Stimulated activated CD4-positive, alpha-beta T cell treated with anti-CD3 and anti-CD28 coated beads, TNF-alpha, amount 100 ng/mL, for 4 hours (primary cell): ENCODE measurements at places on chromosomes 7 and 10.
A peak's percentile ranks its signal among the peaks of the same experiment; 100 is the strongest.

- DNase-seq, result no peak
These were observed at the start of gene RAMP3 for GRCh38 chr7:45157653-45158401. TSS of gene RAMP3 (plus strand) at chr7:45157791. CDS start at chr7:45157829, 38 bp downstream.

- DNase-seq, result no peak
These were observed 60.9 kb downstream of the SPOCK2 start for GRCh38 chr10:72027498-72027897.

- DNase-seq, result no peak
These were observed 12.7 kb upstream of the PDLIM1 start for GRCh38 chr10:95303535-95303934.

- no peak for DNase-seq
These were observed 10.7 kb downstream of the CCDC6 start for GRCh38 chr10:59895629-59896116.

- DNase-seq, result no peak
These were observed 99.5 kb downstream of the ELFN1 start for GRCh38 chr7:1769286-1770200.

GRCh38 chr10:107687701-107688100 is 523.2 kb upstream of the SORCS1 start:
- DNase-seq, result no peak

DNA sequence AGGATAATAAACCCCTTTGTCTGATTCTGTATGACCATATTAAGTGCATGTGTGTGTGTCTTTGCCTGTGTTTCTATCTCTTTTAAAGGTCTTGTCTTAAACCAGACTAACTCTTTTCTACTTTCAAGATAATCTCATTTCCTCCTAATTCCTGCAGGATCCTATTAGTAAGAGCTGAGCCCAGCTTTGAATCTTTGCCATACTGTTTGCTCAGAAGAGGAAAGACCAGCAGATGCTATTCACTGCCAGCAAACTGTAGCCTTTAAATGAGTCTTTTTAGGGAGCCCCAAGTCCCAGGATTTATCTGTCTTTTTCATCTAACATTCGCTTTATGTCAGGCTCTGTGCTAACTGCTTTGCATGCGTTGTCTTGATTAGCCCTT is 2.9 kb downstream of the GPR158 start:
- DNase-seq, result no peak

DNA sequence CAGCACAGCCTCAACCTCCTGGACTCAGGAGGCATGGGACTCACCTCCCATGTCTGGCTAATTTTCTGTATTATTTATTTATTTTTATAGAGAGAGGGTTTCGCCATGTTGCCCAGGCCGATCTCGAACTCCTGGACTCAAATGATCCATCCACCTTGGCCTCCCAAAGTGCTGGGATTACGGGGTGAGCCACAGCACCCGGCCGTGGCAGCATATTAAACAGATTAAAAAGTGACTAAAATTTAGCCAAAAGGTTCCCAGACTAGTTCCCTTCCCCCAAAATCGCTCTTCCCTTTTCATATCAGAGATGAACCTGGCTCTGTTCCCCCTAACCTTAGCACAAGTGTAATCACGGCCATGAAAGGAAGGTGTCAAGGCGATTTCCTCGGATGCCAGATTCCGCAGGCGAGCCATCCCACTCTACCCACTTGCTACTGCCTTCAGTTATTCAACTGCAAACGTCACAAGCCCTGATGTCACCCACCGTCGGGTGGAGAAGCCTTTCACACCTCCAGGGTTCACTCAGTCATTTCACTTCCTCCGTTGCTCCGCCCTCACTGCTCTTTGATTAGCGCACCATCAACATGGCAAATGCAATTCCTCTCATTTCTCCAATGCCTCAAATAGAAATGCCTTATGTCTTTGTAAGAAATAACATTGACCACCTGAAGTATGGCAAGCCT is 104.7 kb upstream of the RHEB start:
- no peak for DNase-seq

- DNase-seq, result no peak
These were observed 51.6 kb upstream of the AQP1 start for GRCh38 chr7:30859940-30860496.

GRCh38 chr10:119542357-119542987 is at the start of gene RGS10:
TSS of gene RGS10 (minus strand) at chr10:119542719. CDS start at chr10:119542638, 81 bp downstream.
- peak; percentile 87 for DNase-seq

- DNase-seq, result no peak
These were observed 263.5 kb upstream of the PODXL start for GRCh38 chr7:131819891-131820290.

DNA sequence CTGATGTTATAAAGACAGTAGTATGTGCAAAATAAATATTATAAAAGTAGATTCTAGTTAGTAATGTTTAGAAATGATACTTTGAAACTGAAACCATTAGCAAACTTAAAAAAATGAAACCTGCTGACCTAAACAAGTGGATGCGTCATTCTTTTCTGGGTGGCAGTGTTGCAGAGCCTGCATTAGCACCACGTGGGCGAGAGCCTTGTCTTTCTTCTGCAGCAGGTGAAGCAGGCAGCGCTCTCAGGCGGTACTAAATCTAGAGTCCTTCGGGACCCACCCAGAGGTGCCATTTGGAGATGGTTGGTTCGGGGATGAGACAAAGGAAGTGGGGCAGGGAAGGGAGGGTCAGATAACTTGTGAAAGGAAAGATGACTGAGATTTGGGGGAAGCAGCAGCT is 759.1 kb upstream of the IGFBP3 start:
- DNase-seq, result no peak

GRCh38 chr7:155520114-155520513 is 26.2 kb downstream of the CNPY1 start:
- DNase-seq, result no peak

DNA sequence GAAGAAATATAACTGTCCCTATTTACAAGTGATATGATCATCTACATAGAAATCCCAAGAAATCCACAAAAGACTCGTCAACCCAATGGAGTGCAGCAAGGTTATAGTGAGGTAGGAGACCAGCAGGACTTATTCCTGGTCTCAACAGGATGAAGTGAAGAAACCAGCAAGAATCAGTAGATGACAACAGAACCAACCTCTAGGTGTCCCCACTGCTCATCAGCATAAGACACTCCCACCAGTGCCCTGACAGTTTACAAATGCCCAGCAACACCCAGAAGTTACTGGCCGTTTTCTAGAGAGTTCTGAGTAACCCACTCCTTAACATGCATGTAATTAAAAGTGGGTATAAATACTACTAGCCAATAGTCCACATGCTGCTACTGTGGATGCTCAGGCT is 470.5 kb upstream of the LRRTM3 start:
- DNase-seq, result no peak

GRCh38 chr10:99537086-99537988 is 4.6 kb downstream of the NKX2-3 start:
- no peak for DNase-seq

DNA sequence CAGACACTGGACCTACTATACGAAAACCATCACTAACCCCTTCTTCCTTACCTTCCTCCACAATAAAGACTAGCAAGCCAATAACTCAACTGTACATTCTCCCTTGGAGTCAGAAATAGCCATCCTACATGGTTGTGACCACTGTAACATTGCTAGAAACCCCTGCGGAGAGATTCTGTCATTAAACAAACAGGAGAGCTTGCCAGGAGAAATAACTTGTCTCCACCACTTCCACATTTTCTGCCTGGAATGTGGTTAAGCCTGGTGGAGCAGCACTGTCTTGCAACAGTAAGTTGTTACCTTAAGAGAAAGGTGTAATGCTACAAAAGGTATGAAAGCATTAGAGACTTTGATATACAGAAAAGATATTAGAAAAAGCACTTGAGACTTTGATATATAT is 45.8 kb downstream of the THSD7A start:
- no peak for DNase-seq

DNA sequence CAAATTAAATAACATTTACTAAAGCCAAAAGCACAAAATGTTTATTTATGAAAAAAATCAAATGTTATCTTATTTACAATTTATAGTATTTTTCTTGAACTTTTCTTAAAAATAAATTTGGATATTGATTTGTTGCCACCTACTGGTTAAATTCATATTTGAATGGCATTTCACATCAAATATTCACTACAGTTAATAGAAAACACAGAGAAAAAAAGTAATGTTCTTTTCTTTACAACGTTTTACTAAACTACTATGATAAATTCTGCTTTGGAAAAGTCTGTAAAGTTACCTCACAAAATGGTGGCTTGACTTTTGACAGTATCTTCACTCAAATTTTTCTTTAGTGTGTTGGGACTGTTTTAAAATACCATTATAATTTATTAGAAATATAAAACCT is 52.7 kb downstream of the SRPK2 start:
- DNase-seq, result no peak

- DNase-seq, result no peak
These were observed 169.5 kb downstream of the SNX13 start for GRCh38 chr7:17770710-17771375.

GRCh38 chr10:29730458-29730857 is 95.7 kb upstream of the SVIL start:
- no peak for DNase-seq

DNA sequence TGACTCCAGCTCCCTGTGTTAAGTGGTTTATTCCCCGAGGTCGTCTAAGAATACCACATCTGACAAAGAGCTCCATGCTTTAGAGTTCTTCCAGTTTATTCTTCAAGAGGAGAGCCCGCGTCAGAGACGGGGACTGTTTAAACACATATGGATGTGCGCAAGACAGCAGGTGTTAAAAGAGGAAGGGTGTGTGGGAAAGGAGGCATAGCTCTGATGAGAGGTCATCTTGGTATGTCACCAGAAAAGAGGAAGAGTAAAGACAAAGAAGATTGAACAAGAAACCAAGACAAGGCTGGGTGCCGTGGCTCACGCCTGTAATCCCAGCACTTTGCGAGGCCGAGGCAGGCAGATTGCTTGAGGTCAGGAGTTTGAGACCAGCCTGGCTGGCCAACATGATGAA is 258.7 kb downstream of the CCDC3 start:
- no peak for DNase-seq

DNA sequence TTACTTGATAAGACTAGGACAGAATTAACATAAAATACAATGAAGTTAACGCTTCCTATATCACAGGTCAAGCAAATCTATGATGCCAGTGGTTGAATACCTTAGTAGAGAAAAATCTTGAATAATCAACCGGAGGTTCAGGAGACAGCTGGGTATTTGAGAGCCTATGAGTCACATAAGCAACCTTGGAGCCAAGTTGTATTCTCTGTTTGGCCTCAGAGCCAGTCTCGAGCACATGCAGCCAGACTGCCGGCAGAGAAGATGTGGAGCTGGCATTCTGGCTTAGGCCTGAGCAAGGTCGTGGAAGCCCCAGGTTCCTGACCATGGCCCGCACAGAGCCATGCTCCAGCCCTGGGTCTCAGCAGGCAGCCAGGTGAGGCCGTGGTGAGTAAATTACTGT is 90.3 kb downstream of the FAM204A start:
- no peak for DNase-seq

GRCh38 chr10:22308390-22308789 is 7.8 kb upstream of the COMMD3 start:
- DNase-seq, result no peak

DNA sequence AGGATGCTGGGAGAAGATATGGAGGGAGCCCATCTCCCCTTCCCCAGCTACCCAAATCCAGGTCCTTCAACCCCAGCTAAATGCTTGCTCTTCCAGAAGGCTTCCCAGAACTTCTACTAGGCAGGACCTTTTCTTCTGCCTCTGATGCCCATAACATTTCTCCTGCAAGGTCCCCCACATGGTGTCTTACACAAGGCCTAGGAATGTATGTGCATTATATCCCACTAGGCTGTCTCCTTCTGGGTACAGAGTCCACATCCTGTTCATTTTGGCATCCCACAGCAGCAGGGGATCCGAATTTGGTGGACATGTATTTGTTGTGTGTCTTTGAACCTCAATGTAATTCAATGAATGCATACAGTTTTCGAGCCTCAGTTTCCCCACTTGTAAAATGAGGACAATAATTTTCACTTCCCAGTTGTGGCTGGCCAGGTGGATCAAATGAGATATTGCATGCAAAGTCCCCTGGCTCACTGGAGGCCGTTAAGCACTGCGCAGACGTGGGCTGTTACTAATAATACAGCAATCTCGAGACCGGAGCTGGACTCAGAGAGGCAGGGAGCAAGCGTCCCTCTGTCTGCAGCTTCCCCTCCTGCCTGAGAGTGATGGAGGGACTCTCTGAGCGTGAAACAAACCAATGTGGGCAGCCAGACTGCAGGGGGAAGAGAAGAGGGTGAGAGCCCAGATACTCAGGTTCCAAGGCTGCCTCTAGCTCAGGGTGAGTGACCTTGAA is 18.6 kb upstream of the YWHAG start:
- no peak for DNase-seq

GRCh38 chr7:120114626-120115025 is 158.3 kb upstream of the KCND2 start:
- DNase-seq, result no peak

- no peak for DNase-seq
These were observed 1.8 kb downstream of the GDI2 start for GRCh38 chr10:5811387-5811821.

DNA sequence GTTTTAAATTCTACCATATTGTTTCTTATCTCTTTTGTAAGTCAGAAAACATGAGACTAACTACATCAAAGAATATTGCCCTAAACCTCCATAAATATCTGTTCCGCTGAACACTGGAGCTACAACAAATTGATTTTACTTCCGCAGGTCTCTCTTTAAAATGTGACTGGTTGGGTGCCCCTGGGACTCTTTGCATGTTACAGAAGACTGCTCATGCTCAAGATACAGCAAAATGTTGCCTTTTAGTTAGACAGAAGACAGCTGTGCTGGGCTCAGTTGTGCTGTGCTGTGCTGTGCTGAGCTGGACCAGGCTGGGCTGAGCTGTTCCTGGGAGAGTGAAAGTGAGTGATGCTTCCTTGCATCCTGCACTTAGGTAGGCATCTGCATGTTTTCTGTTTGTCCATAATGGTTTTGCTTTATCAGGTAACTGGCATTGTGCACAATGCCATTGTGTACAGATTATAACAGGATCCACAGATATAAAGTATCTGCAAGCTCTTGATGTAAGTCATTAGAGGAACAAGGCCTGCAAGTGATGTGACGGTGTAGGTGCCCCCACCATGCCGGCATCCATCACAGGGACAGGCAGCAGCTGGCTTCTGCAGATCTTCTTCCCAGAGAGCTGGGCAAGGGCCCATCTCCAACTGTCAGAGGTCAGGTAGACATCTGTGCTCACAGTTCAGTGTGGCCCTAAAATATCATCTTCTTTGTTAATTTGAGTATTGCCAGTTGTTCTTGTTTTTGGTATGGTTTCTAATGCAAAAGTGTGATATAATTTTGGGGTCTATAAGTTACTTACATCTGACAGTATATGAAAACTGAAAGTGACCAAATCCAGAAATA is 972.5 kb upstream of the CELF2 start:
- DNase-seq, result no peak

GRCh38 chr7:105766421-105767073 is 109.9 kb downstream of the ATXN7L1 start:
- DNase-seq, result no peak
